DMS 273 treated with DMSO at 0.1 percent for 48 hours (cell line): ENCODE measurements at places on chromosomes 2 and 18.

DNA sequence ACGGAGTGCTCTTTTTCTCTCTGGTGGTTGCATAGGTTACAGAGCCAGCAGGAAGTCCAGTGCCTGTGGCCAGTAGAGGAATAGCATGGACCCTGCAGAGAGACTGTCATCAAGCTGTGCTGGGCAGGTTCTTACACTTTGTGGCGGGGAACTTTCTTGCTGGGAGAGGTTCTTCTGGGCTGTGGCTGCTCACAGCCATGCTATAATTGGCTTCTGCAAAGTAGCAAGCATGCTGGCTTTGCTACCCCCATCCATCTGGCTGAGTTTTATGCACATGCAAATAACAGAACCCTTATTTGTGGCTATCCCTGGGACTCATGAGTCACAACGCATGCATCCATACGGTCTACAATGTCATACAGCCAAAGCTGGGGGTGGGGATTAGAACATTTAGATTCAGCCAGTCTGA, 68.9 kb downstream of the PLCL1 start:
- no peak for DNase-seq

DNA sequence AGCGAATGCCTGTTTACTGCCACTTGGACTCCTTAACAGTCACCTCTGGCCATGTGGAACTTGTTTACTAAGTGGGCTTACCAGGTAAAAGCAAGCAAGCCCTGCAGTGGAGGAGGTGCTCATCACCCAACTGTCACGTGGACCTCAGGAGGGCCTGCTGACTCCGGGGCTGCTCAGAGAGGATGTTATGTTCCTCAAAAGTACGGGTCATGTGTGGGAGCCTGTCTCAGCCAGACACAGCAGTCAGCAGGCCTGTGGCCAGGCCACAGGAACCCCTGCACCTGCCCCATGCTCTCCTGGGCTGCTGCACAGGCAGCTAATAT, 36.2 kb downstream of the AMER3 start:
- no peak for DNase-seq

- DNase-seq = no peak
These were observed 144.6 kb upstream of the SATB2 start for GRCh38 chr2:199602271-199602895.

DNA sequence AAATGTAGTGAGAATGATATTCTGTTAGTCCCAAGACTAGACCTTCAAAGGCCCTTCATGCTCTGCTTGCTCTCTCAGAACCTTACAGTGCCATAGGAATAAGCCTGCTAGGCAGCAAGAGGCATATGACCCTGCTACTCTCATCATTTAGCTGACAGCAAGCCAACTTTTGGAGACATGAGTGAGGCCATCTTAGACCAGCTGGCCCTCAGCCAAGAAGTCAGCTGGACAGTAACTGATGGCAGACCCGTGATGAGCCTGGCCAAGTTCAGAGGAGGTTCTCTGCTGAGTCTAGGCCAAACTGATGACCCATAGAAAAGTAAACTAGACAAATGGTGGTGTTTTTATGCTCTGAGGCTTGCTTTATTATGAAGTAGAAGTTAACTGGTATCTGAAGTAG, 82.6 kb downstream of the C18orf54 start:
- DNase-seq = no peak

GRCh38 chr2:152420936-152421335, 86.0 kb downstream of the FMNL2 start:
- no peak for DNase-seq

DNA sequence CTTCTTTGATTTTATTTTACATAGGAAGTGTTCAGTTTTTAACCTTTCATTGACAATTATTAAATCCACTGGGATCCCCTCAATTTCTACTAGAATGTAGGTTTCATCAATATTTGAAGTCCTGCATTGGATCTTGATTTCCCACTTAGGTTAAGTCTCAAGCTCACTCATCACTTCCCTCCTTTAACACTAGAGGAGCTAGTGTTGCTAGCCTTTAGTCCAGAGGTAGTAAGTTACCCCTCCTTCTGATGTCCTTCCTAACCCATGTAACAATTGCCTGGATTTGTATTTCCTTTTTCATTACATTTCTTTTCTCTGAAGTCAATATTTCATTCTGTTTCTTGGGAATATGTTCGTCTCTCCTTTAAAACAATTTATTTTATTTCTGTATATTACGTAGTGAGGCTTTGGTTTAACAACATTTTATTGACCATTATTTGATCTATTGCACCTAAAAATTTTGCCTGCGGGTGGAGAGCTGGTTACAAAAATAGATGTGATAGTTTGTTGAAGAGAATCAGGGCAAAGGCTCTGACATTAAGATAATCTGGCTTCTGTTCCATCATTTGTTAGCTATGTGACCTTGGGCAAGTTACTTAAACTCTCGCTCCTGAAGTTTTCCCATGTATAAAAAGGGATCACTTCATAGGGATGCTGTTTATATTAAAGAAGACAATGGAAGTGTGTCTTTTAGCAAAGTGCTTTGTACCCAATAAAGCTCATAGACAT, 833.0 kb downstream of the SLC4A3 start:
- DNase-seq = no peak

DNA sequence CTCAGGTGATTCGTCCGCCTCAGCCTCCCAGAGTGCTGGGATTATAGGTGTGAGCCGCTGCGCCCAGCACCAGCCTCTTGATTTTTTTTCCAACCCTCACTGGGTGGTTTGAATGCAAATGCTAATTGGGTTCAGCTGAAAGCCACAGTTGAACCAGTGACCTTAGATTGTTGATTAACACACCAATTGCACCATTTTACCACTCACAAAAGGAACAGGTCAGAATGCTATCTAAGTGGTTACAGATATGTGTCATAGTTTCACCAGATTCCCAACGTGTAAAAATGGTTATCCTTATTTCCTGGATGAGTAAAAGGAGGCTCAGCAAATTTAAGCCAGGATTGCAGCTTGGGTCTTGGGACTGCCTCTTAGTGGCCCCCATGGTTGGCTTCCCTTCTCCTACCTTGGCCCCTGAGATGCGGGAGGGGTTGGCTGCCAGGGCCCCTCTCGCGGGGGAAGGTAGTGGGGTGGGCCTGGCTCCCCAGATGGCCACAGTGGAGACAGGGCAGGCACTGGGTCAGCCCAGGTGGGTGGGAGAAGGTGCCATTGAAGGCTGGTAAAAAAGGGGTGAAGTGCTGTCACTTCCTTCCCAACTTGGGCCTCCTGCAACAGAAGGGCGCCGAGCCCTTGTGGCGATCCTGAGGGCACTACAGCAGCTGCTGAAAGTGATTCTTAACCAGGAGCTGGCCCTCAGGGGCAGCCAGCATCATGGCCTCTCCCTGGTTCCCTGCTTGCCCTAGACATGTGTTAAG, 164.9 kb upstream of the HAAO start:
- DNase-seq = no peak

DNA sequence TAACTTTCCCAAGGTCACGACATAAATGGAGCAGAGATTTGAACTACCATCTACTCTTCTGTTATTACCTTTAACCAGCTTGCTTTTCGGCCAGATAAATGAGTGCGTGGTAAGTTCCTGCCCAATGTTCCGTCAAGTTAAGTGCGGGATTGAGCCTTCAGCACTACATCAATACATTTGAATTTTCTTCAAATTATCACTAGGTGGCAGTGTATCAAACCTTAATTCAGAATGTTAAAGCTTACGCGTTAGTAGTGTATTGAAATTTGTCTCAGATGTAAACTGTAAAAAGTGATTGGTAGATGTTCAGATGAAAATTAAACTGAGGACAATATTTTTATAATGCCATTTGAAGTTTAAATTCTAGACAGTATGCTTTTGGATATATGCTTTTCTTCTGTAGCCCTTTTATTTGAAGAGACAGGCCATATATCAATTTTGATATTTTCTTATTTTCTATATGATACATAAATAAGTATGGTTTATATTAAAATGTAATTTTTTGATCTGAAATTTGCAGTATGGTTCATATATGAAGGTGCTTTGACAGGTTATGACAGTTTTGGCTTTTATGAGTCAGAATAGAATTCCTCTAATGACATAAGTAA, 681.3 kb downstream of the ADCYAP1 start:
- peak; percentile 44 for DNase-seq

GRCh38 chr2:176536439-176537133, 267.3 kb downstream of the MTX2 start:
- DNase-seq = no peak

- DNase-seq = no peak
These were observed 260.9 kb upstream of the CWC22 start for GRCh38 chr2:180268006-180268405.

- no peak for DNase-seq
These were observed at the start of gene ZNF516 for GRCh38 chr18:76495006-76495370. TSS of gene ZNF516 (minus strand) at chr18:76495242. CDS start at chr18:76443054, 52,188 bp downstream.

GRCh38 chr18:35074581-35074980, 33.4 kb downstream of the MAPRE2 start:
- DNase-seq = no peak

DNA sequence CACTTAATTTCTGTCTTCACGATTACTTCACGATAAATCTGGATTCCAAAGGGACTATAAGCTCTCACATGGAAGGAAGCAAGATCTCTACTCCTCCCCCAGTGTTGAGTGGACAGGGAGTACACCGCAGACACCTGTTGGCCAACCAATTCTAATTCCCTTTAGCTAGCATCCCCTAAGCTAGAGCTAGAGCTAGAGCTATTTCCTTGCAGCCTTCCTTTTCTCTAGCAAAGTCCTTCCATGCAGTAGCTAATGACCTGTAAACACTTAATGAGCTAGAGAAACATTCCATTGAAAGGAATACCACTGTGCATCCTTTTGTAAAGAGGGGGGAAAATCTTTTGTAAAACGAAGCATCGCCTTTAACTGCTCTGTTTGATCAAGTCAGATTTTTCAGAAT, 56.5 kb downstream of the BCL11A start:
- DNase-seq = no peak

DNA sequence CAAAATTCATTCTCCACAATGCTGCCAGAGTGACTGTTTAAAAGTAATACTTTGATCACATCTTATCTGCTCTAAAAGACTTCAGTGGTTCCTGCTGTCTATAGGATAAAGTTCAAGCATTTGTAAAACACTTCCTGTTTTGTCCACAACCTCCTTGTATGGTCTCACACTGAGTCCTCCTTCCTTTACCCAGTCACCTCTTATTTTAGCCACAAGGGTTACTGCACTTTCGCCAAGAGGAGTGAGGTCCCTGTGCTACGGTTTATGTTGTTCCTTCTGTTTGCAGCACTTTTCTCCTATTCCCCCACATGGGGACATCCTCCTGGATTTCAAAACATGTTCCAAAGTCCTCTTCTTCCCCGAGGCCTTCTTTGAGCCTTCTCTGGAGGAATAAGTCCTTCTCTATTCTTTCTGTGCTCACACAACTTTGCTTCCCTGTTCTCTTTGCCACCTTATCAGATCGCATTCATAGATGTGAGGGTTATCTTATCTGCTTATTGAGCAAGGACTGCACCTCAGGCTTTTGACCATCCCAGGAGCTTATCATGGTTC, 112.2 kb upstream of the NABP1 start:
- DNase-seq = no peak

DNA sequence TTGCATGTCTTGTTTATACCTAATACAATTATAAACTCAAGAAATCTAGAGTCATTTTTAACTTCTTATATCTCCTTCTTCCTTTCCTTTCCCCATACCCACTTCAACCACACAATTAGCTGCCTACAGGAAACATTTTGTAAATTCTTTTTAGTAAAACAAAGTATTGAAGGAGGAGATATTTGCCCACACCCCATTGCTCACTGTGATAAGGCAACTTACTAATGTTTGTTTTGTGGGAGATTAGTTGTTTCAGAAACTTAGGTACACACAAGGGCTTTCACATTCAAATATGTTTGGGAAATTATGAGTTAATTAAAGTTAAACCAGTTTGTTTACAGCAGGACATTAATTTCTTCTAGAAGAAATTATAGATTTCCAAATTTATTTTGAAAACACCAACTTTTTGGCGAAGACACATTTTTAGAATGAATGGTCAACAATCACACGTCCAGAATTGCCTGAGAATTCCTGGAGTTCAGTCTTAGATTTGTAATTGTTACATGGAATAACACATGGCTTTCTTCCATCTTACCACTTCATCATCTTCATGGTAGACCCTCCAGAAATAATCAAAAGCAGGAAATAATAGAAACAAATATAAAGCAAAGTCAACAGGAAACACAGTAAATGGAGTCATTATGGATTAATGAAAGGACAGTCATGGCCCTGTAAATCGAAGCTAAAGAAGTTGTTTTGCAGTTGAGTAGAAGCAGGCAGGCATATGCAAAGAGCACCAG, 62.5 kb upstream of the RAB27B start:
- no peak for DNase-seq

DNA sequence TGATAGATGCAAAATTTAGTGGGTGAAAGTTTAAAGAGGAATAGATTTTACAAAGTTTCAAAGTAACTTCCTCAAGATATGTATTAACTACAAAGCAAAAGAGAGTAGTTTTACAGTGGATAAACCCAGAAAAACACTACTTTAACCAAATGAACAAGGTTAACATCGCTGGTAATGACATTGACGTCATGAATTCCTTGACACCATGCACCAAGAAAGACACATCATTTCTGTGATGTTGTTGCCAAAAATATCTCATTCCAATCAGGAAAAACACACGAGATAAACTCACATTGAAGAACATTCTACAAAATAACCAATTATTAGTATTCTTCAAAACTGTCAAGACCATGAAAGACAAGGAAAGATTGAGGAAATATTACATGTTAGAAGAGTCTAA, 605.6 kb upstream of the SETBP1 start:
- no peak for DNase-seq

DNA sequence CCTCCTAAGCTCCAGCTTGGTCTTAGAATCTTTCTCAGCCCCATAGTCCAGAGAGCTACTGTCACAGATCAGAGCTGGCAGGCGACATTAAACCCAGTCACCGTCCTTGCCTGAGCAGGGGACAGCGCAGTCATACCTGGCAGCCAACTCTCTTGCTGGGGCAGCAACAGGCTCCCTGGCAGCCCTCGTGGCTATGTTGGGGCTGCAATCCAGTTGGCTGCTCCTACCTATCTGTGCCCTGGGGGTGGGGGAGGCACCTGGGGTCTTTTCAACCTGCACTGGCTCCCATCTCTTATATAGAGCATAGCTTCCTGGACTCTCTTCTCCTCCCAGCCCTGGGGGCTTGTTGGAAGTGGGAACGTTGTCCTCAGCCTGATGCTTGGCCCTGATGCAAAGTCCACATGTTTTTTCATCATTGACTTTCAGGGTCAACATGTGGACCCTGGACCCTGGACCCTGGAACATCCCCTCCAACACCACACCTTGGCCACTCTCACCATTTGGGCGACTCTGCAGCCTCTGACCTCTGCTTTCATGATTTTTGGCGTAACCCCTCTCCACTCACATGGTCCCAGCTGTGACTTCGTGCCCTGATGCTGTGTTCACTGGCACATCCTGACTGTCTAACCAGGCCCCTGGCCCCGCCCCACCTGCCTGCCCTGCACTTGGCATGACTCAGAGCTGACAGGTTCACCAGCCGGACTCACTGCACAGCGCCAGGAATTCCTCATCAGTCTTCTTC, 45.6 kb downstream of the ATOH8 start:
- no peak for DNase-seq

GRCh38 chr2:235856151-235856854, 311.9 kb downstream of the GBX2 start:
- DNase-seq = no peak

- no peak for DNase-seq
These were observed 36.7 kb downstream of the TMEM37 start for GRCh38 chr2:119468154-119468955.
